ENCODE measurements at places on chromosomes 1 and 21.

- DNase-seq = no peak
Observed at GRCh38 chr1:112998592-112999235, 42.7 kb upstream of the SLC16A1 start.

GRCh38 chr1:54558434-54559030 is 10.5 kb downstream of the ACOT11 start:
- peak; percentile 30 for DNase-seq

GRCh38 chr21:26846036-26846931 is 1.1 kb upstream of the ADAMTS1 start:
- peak; percentile 93 for DNase-seq

- DNase-seq = no peak
Observed at GRCh38 chr1:153573351-153573750, 7.7 kb upstream of the S100A2 start.

DNA sequence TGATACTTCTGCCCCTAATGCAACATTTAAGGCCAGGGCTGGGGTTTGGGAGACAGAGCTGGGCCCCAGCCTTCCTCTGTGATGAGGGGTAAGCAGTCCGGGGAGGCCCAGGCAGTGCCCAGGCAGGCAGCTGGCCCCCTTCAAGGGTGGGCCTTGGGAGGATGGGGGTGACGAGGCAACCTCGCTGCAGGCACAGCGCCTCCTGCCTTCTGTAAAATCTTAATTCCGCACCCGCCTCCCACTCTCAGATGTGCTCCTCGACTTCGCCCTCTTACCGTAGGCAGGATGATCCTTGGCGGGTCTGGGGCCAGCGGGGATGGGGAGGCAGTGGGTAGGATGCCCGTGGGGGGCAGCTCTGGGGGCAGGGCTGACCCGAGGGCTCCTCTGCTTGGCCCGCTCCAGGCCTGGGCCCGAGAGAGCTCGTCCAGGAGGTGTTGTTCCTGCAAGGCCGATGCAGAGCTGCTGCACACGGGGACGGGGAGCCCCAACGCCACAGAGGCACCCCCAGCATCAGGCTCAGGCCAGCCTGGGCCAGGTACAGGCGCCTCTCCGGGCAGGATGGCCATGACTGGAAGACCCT is 9.1 kb downstream of the C21orf58 start:
- DNase-seq = no peak

GRCh38 chr21:46172863-46173528 is 11.3 kb downstream of the SPATC1L start:
- DNase-seq = peak; percentile 44

DNA sequence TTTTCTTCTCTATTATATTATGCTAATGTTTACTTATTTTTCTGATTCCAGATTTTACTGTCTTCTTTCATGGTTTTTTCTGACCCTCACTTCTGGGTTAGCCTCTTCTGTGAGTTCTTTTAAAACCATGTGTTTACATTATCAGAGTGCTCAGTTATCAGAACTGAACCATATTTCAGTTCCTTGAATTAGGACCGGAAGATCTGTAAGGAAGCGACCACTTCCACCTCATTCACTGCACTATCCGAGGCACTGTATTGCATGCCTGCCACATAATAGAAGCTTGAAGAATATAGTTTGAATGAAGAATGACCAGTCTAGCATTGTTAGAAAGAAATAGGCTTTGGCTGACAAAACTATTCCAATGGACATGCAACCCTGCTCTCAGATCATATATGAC is 281.0 kb upstream of the DEPDC1 start:
- DNase-seq = no peak

GRCh38 chr1:234608911-234609690 is 877 bp downstream of the IRF2BP2 start:
- peak; percentile 81 for DNase-seq

DNA sequence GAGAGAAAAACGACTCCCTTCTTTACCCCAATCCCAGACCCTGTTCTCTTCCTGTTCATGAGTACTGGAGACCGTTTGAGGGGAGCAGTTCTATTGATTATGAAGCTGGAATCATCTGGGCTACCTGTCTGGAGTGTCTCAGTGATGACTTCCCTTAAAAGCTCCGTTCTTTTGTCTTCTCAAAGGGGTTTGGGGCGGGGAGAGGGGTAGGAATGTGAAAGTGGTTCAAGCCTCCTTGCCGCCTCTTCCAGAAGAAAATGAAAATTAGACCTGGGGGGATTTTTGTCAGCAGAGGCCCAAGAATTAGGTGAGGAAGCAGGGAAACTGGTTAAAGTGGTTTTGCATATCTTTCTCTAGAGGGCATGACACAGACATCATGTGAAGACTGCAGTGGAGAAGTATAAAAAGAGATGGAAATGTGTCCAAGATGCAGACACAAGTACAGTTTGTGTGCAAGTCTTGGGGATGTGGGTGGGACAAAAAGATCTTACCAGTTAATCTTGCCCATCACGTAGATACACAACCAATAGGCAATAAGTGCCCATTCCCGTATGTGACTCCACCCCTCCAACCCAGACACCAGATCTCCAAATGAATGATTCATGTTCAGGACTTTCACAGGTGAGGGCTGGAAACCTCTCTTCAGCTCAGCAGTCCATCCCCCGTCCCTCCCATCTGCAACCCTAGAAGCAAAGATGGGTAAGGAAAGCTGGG is 470 bp upstream of the MTMR11 start:
- DNase-seq = no peak

- DNase-seq = no peak
Observed at GRCh38 chr1:109392788-109393616, 4.7 kb downstream of the SORT1 start.

DNA sequence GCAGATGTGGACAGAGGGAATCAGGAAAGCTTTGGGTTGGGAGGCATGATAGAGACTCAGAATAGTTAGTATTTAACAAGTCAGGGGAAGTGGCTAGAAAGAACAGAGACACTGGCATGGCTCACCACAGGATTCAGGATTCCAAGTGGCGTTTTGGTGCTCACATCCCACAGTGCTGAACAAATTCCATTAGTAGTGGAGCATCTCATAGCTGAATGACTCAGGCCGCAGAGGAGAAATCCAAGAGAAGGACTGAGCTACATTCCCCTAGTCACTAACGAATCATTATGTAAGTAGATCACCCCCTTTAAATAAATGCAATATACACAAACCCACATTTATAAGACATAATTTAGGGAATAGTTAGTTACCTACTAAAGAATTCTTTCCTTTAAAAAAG is 5.0 kb upstream of the KCNJ9 start:
- no peak for DNase-seq

DNA sequence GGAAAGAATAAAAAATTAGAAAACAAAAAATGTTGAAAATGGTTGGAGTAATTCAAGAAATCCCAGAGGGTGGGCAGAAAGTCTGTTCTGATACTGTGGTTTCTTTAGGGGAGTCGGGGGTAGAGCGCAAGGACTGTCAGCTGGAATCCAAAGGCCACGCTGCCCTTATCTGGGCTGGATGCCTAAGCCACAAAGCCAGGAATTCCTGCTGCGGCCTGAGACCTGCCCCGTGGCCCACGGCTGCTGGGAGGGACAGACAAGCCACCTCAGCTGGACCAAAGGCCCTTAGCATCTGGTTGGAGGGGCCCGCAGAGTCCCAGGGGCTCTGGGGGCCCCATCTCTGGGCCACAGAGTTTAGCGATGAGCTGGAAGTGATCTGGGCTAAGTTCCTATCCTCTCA is 60.2 kb downstream of the DMRTB1 start:
- no peak for DNase-seq

- peak; percentile 77 for DNase-seq
Observed at GRCh38 chr1:1373815-1374588, 1.0 kb downstream of the AURKAIP1 start.

- DNase-seq = no peak
Observed at GRCh38 chr1:240031009-240031408, 60.7 kb upstream of the FMN2 start.

Measured in suprapubic skin (tissue), 4 donors.